Vagina (tissue), 2 donors: ENCODE measurements at places on chromosomes 13 and 19.

DNA sequence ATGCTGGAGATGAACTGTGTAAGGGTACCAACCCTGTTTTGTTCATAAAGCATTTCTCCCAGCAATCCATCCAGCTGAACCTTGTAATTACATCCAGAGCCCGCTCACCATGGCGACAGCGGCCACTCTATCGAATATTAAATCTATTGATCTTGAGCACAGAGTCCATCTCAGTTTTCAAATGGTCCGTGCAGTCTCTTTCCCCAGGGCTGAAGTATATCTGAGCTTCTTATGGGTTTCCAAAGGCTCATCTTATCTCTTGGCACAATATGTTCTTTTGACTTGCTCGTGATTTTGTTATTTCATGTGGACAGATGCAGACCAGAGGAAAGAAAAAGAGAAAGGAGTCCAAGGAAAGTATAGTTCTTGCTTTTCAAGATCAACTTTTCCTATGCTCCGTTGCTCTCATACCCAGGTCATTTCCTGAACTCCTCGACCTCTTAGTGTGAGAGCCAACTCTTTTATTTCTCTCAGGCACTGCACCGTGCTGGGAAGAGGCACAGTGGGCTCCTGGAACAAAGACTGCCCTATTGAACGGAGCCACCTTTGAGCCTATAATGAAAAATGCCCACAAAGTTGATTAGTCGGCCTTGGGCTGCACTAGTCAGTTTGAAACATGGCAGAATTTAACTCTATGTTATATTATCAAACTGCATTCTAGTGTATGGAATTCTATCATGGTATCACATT, 66.7 kb downstream of the RFC3 start:
- DNase-seq: no peak

DNA sequence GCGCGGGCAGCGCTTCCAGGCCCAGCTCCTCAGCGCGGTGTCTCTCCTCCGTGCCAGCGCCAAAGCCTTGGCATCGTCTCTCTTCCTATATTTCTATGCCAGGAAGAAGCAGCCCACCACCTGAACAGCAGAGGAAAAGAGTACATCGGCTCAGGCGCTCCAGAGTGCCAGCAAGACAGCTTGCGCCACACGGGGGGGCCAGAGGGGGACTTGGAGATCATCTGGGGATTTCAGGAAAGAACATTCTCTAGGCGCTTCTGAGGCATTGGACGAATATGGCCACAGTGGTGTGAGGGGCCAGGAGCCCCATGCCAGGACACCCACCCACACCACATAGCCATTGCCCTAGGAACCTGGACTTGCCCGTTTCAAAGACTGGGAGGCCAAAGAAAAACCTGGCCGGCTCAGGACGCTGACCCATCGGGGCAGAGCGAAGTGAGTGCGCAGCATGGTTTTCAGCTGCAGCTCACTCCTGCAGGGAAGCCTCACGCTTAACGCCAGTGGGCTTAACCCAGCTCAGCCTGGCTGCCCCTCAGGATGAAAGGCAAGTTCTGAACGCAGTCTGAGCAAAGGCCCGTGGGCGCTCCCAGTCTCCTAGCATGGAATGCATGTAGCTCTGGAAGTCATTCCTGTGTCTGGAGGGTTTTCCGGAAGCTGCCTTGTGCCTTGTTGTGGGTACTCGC, 62.1 kb downstream of the GGACT start:
- DNase-seq: peak; percentile 74

GRCh38 chr19:1929021-1929742, 11.8 kb upstream of the CSNK1G2 start:
- DNase-seq: no peak

DNA sequence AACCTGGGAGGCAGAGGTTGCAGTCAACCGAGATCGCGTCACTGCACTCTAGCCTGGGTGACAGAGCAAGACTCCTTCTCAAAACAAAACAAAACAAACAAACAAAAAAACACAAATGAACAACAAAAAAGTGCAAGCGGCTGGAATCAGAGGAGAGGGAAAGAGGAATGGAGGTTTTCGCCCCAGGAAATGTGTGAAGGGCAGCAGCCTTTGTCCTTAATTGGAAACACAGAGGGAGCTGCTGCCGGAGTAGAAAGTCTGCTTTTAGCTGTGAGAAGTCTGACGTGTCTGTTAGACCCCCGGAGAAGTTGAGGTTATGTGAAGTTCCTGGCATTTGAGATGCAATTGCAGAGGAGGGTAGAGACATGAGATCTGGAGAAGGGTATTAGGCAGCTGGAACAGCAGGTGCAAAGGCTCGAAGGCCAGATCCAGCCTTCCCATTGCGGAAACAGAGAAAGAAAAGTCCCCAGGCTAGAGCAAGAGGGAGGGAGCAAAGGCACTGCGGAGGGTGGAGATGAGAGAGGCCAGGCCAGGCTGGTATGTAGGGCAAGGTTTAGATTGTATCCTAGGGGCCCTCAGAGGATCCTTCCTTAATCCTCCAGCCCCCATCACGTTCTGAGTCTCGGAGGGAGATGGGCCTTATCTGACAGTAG, 473 bp downstream of the TMIGD2 start:
- no peak for DNase-seq

DNA sequence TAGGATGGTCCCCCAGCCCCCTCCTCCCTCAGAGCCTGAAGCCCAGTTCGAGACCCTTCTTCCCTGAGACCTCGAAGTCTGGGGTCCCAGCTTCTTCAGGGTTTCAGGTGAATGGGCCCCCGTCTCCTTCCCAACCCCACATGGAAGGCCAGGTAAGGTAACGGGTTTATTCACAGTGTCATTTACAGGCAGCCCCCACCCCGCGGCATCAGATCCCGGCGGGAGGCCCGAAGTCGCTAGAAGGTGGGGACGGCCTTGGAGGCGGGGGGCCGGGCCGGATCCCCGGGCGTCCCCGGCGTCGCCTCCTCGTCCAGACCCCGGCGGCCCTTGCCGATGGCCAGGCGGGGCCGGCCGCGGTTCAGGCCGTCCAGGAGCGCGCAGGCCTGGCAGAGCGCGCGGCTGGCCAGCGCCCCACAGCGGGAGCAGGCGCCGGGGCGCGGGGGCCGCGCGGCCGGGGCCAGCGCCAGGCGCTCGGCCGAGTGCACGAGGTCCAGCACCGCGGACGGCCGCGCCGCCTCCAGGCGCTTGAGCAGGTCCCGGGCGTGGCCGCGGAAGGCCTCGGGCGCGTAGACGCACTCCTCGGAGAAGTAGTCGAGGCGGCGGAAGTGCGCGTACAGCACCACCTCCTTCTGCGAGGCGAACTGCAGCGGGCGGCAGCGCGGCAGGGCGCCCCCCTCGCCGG, 9.7 kb downstream of the CTU1 start:
- no peak for DNase-seq

DNA sequence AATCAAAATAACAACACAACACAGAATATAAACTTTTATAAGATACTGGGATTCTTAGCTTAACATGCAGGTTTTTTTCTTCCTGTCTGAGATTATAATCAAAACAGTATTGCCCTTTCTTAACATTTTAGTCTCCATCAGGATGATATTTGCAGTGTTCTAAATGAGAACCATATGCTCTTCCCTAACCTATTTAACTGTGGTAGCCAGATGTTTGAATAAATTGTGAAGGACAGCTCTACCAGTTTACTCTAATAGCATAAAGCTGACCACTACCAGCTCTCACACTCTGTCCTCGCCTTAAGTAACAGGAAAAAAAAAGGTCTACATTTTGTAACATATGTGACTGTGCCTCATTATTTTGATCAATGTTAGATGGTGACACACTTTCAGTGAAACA, 618.7 kb upstream of the SGCG start:
- no peak for DNase-seq

- DNase-seq: no peak
These were observed 517.7 kb downstream of the MYO16 start for GRCh38 chr13:109146912-109147647.

GRCh38 chr19:46764817-46765291, 18.6 kb upstream of the STRN4 start:
- DNase-seq: no peak

DNA sequence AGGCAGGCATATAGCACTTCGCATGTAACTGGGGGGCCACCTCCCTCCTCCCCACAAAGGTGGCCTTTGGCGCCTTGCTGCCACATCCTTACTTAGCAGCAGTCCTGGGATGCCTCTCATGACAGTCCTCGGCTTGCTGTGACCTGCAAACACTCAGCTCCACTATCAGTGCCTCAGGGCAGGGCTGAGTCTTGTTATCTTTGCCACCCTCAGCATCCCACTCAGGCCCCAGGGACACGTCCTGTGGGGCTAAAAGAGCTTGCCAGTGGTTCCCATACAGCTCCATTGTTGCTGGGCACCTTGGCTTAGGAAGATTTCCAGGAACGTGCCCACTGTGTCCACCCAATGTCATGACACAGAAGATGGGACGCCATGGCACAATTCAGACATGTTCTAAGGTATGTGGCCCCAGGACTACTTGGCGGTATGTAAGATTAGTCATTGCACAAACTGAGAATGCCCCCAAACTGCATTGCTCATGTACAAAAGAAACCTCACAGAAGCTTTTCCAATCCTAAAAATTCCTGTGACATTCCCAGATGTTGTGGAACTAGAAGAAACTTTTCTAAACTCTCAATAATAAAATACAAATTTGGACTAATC, 16.3 kb downstream of the DOCK9 start:
- no peak for DNase-seq

DNA sequence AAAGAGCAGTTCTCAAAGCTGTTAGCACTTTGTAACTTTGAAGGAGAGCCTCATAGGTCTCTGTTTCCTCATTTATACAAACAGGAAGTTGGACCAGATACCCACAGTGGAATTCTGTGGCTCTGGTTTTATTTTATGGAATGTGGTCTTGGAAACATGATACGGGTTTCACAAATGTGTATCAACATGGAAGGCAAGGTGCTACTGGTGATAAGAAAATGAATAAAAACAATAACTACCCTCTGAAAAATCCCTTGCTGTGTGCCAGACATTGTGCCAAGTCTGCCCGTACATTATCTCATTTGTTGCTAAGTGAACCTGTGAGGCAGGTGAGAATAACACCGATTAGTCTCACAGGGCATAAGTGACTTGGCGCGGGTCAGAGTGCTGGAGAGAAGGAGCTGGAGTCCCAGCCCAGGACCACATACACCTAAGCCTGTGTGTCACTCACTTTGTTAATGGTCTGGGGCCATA, 45.0 kb upstream of the RNF113B start:
- DNase-seq: no peak

- DNase-seq: no peak
These were observed 51.1 kb downstream of the DNM2 start for GRCh38 chr19:10768936-10769335.

GRCh38 chr13:20291675-20292074, 59.6 kb upstream of the GJB6 start:
- no peak for DNase-seq

DNA sequence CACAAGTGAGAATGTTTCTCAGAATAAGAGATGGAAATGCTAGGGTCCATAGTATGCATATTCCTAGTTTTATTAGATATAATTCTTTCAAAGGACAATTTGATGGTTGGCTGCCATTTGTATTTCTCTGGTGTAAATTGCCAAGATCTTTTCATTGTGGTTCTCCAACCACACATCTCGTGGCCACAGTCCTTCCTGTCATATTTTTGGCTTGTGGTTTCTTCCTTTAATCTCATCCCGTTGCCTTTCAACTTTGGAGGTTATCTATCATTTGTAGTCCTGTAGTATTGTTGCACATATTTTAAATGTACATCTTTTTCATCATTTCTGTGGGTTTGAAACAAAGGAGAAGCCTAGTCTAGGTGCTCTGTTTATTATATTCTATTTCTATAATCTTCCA, 61.2 kb downstream of the WASF3 start:
- no peak for DNase-seq

- no peak for DNase-seq
These were observed 48.8 kb downstream of the TPT1 start for GRCh38 chr13:45292176-45292575.

DNA sequence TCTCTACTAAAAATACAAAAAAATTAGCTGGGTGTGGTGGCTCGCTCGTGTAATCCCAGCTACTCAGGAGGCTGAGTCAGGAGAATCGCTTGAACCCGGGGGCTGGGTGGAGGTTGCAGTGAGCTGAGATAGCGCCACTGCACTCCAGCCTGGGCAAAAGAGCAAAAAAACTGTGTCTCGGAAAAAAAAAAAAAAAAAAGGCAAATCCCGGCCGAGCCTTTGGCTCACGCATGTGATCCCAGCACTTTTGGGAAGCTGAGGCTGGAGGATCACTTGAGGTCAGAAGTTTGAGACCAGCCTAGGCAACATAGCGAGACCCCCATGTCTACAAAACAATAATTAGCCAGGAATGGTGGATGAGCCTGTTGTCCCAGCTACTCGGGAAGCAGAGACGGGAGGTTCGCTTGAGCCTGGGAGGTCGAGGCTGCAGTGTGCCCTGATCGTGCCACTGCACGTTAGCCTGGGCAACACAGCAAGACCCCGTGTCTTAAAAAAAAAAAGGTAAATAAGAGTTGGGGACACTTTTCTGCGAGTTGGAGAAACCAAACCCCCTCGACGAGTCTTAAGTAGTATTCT, 574 bp upstream of the GPX4 start:
- DNase-seq: no peak

GRCh38 chr13:87669379-87669978, 1.7 kb upstream of the SLITRK5 start:
- no peak for DNase-seq

DNA sequence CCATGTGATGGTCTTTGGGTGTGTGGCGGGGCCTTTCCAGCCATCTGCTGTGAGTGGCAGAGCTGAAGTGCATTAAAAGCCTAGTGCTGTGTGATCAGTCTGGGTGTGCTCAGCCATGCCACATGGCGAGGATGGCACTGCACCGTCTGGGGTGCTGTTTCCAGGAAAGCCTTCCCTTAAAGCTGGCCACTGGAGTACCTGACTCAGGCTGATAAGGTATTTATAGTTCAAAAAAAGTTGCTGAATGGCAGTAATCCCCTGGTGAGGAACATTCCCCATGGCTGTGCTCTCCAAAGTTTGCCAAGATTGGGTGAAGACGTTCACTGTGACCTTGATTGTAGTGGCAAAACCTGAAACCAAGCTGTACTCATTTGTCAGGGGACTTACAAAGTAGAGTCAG, 6.0 kb downstream of the GPI start:
- no peak for DNase-seq

- DNase-seq: no peak
These were observed 15.0 kb downstream of the EPS15L1 start for GRCh38 chr19:16456652-16457194.

- DNase-seq: no peak
These were observed 4.5 kb upstream of the IL12RB1 start for GRCh38 chr19:18091217-18091608.

GRCh38 chr13:48151363-48152161, 56.7 kb upstream of the MED4 start:
- DNase-seq: no peak

GRCh38 chr13:64925727-64926126, 2304.4 kb downstream of the PCDH9 start:
- DNase-seq: no peak

DNA sequence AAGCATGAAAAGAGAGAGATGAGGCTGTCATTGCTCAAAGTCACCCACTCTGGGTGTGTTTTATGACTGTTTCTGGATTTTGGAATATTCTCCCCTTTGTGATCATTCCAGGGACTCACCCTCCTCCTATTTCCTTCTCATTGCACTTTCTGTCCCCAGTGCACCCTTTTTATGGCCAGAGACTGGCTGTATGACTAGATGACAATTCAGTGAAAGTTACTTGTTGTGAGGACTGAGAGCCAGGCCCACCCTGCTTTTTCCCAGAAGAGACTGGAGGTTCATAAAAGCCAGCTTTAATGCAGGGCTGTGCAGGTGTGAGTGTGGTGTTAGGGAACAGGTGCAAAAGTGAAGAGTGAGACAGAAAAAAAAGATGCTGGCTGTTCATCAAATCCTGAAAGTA, 17.3 kb downstream of the CEACAM7 start:
- no peak for DNase-seq

- no peak for DNase-seq
These were observed 24.2 kb downstream of the RASA3 start for GRCh38 chr13:114108141-114108761.
